ENCODE measurements at places on chromosomes 2 and 18. TPM values are rescaled to one million over a fixed set of nuclear protein-coding genes. Genes with fewer than 3 reads are reported as not detected.

GRCh38 chr2:144546933-144547332 lies 27.0 kb upstream of the ZEB2 start:
- no peak for DNase-seq

DNA sequence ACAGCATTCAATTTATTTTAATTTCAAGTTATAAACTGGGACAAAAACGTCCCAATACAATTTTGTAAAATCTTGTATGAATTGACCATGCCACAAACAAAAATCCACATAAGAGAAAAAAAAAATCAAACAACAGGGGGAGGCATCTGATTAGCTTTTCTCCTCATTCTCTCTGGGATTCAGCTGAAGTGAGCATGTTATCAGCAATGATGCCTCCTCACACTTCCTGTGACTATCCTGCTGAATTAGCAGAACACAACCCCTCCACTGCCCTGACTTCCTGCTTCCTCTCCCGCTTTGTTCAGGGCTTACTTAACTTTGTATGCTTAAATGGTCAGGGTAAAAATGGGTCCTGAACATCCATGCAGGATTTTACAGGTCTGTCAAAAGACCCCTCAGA lies 132.2 kb upstream of the ITGB6 start:
- no peak for DNase-seq

GRCh38 chr2:18271370-18272147 lies 288.9 kb downstream of the RDH14 start:
- DNase-seq: peak; percentile 76

DNA sequence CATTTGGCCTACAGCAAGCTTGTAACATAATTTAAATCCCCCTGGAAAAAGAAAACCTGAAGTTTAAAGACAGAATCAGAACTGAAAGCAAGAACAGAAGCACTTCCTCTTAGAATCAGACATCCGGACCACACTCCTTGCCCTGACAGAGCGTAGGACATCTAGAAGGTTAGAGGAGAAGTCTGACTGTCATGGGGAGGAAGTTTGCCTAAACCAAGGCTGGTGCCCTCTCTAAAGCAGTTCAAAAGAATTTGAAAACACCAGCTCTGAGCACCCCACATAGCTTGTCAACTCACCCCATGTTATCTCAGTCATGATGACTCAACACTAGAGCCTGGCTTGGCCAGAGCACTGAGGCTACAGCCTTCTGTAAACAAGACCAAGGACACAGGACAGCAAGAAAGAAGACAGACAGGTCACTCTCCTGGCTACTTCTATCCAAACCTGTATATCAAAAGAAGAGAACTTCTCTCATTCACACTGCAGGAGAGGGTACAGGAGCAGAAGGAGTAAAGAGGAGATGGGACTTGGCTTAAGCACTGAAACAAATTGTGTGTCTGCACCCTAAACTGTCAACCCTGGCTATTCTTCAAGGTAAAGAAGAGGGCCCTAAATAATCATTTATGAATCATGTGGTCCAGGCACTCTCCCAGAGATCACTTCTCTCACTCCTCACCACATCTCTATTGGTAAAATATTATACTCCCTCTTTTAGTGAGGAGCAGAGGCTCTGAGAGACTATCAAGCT lies 198.6 kb downstream of the MEMO1 start:
- DNase-seq: no peak

DNA sequence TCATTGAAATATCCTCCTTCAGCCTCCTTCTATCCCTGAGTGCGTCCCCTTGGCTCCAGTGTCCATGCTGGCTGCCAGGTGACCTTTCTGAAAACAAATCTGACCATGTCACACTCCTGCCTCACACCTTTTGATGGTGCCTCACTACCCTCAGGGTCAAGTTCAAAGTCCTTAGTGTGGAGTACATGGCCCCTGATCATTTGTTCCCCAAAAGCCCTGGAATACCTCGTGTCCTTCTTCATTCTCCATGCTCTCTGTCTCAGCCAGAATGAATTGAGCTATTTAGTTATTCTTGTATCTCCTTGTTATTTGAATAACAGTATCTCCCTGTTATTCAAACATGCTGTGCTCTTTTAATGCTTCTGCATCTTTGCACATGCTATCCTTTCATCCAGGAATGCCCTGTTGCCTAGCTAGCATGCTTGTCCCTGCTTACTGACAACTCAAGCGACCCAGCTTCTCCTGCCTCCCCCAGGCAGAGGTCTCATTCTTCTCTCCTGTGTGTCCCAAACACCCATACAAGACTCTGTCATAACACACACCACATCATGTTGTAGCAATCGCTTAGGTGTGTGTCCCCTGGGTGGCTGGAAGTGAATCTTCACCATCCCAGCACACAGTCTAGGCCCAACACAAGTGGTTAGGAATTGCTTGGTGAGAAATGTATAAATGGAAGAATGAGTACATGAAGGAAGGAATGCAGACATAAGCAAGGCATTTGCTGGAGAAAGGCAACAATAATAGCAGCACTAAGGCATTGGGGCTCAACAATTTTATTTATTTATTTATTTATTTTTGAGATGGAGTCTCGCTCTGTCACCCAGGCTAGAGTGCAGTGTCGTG lies 144.0 kb downstream of the DDX1 start:
- DNase-seq: no peak

DNA sequence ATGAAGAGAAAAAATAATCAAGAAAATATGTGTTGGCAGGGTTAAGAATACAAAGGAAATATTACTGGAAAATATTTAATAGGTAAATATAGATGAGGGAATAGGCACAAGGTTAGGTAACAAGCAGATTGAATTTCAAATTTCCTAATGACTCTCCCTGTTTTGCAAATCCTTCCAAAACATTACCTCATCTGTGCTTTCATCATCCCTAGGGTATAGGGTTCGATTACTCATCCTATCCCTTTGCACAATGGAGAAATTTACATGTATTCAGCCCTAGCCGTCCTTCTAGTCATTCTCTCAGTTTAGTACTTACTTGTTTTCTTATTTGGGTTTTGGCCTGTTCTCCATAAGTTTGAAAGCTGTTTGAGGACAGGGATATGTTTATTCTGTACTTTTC lies 864.6 kb upstream of the FSHR start:
- no peak for DNase-seq

DNA sequence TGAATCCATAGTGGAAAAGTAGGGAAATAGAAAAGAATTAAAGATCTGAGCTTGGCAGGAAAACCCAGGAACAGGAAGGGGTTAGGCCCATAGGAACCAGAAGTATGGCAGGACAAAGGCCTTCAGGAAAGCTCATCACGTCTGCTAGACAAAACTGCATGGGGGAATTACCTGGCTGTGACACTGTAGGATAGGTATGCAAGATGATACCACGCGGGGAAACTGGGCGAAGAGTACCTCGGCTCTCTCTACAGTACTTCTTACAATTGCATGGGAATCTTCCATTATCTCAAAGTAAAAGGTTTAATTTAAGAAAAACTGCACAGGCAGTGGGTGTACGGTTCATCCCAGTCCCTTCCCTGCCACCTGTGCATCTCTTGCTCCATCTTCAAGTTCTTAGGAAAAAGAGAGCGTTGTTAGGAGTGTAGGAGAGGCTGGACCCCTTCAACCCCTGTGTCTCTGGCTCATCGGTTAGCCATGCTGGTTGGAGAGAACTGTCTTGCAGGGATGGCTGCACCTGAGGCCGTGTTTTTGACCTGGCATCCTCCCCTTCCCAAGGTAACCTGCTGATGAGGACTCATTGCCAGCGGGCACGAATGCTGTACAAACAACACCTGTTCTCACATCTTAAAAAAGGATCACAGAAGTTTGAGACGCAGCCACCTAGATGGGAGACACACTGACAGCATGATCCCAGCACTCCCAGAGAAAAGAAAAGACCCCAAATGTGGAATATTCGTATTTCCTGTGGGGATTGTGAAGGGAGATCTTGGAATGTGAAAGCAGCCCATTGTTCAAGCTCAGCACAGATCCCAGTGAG lies 120.5 kb upstream of the COPS8 start:
- no peak for DNase-seq

DNA sequence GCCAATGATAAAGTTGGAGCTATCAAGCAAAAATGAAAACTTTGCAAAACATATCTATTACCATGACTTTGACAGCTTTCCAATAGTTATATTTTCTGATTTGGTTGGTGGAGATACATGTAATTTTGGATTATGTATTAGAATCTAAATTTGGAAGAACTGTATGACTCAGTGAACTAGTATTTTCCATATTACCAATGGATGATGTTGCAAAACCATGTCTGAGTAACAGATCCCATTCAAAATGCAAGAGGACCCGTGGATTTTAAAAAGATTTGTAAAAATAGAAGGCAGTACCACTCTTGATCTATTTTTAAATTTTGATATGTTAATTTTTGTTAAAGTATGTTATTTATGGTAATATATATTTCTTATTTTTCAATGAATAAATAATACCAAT lies 83.0 kb downstream of the TAF4B start:
- no peak for DNase-seq

- no peak for DNase-seq
These were observed 6.0 kb downstream of the KRCC1 start for GRCh38 chr2:88049622-88050021.

DNA sequence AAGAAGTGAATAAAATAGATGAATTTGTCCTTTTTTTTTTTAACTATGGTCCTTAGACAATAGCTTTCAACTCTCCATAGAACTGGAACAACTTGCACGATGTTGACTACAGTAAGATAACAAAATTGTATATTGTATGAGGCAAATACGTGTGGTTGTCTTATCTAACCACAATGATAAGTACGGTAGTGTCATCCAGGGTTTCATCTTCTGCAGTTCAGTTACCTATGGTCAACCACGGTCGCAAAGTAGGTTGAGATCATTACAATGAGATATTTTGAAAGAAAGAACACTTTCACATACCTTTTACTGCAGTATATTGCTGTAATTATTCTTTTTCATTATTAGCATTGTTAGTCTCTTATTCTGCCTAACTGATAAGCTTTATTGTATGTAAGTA lies 295.2 kb downstream of the PARD3B start:
- DNase-seq: no peak

DNA sequence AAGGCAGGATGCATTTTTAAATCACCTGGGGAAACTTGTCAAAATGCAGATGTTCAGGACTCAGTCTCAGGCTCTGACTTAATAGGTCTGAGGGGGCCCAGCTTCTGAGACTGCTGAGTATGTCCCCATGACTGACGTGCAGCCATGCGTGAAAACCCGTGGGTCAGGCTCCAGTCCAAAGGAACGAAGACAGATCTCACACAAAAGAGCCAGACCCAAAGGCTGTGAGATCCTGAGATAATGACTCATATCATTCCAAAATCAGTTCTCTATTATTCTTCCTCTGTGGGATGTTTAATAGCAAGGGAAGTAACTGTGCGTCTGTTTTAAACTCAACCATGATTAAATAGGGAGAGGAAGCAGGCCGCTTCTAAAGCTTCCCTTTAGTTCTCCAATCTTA lies 107.4 kb upstream of the ACAA2 start:
- DNase-seq: no peak

- peak; percentile 77 for DNase-seq
These were observed 36.9 kb downstream of the ATOH8 start for GRCh38 chr2:85790499-85791188.

GRCh38 chr2:156601855-156602551 lies 165.8 kb downstream of the GPD2 start:
- DNase-seq: no peak

DNA sequence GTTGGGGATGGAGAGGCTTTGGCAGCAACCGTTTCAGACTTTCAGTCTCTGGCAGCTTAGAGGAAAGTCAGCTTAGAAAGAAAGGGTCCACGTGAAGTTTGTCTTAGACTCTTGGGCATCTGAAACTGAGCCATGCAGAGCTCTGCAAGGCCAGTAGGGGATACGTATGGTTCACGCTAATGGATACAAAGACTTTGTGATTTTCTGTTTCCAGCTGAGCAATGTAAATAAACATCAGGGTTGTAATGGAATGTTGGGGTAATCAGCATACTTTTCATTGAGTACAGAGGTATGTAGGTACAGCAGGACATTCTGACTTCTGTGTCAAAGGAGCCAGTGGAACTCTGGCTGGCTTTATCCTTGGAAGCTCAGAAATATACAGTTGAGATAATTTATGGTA lies 31.0 kb downstream of the RALB start:
- DNase-seq: no peak

- peak; percentile 19 for DNase-seq
These were observed 81.2 kb downstream of the GBX2 start for GRCh38 chr2:236086971-236087465.

GRCh38 chr2:29075894-29076705 lies 1.8 kb upstream of the PCARE start:
- no peak for DNase-seq

DNA sequence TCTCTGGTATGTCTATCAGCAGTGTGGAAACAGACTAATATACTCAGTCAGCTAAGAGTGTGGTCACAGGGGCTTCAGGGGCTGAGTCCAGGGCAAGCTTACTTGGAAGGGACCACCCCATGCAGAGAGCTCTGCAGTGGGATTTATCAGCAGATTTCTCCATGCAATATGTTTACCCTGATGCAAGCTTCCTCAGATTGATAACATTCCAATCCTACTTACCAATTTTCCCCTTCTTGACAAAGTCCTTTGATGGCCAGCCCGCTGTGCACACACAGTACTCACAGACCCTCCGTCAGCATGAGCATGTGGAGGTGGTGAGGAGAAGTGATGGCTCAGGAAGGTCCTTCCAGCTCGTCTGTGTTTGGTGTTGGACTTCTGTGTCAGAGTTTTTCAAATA lies 51.8 kb downstream of the SH3RF3 start:
- no peak for DNase-seq

DNA sequence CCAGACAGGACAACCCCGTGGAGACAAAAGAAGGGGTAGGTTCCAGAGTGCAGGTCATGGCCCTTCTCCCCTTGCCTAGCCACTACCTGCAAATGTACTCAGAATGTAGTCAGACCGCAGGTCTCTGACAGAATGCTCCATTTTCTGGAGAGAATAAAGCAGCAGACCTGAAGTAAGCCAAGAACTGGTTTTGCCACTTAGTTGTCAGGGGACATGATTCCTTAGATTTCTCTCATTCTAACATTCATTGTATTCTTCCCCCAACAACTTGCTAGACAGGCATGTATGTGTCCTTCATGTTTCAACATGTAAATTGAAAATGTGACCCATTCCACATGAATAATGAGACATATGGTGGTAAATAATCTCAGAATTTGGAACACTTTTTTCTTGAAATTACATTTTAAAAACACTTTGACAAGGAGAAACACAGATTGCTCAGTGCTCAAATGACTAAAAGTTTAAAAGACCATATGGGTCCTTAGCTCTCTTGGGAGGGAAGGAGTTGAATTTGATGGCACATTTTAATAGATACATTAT lies 142.4 kb downstream of the CCBE1 start:
- no peak for DNase-seq

- no peak for DNase-seq
These were observed 64.1 kb upstream of the SIX3 start for GRCh38 chr2:44877417-44877816.

Gene RAB6C
- total RNA-seq: not detected

Gene NEB
- 0.57 TPM for total RNA-seq

Gene SERPINE2
- 385 TPM for total RNA-seq

Gene C2orf80
- not detected for total RNA-seq

Gene CROCC2
- total RNA-seq: not detected

Gene GALNT5
- 0.19 TPM for total RNA-seq

Gene DSG1
- total RNA-seq: not detected

Gene TAF4B
- total RNA-seq: 3.0 TPM
